PC-9 (cell line): ENCODE measurements at places on chromosomes 5 and 9. TPM values are rescaled to one million over a fixed set of nuclear protein-coding genes. Genes with fewer than 3 reads are reported as not detected.

Gene CARTPT
- not detected in 2 replicates for total RNA-seq

Gene PLGRKT
- total RNA-seq, result 13.5 and 22.0 TPM in 2 replicates

Gene NXNL2
- total RNA-seq, result 5.5 and 8.7 TPM in 2 replicates

Gene BAG1
- total RNA-seq, result 21.9 and 35.5 TPM in 2 replicates

Gene IL13
- total RNA-seq, result not detected in 2 replicates

Gene PCDHB12
- total RNA-seq, result not detected in 2 replicates

- DNase-seq, result peak; percentile 52
Measured at GRCh38 chr9:130997925-130998596, 10.9 kb upstream of the LAMC3 start.

DNA sequence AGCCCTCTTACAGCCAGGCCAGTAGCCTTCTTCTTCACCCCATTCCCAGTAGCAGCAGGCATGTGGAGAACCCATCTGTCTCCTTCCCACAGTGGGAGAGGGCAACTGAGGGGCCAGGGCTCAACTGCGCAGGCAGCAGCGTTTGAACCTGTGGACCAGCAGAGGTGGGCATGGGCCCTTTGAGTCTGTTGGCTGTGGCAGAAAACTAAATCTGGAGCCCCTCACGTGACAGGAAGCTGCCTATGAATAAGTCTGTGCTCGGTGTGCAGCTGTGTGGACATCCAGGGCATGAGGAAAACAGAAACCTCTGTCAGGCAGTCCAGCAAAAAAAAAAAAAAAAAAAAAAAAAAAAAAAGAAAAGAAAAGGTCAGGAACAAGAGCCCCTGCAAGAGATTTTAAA is 189.2 kb upstream of the NR3C1 start:
- DNase-seq, result no peak

- no peak for DNase-seq
Measured at GRCh38 chr5:98997000-98997399, 68.2 kb upstream of the CHD1 start.

DNA sequence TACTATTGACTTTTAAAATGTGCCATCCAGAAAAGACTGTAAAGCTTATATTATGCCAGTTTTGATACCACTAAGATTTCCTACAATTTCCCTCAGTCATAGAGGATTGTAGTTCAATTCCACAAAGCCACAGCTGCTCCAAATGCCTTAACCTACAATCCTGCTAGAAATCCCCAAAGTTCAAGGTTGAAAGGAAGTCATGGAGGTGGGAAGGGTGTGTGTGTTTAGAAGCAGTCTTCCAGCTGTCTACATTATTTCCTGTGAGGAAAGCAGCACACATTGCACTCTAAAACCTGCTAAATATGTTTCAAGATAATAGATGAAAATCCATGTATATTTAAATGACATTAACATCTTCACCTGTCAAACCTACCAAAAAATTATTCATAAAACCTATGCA is 11.8 kb downstream of the EPB41L4A start:
- DNase-seq, result no peak

GRCh38 chr9:76176171-76176570 is 218.1 kb downstream of the RFK start:
- DNase-seq, result no peak

DNA sequence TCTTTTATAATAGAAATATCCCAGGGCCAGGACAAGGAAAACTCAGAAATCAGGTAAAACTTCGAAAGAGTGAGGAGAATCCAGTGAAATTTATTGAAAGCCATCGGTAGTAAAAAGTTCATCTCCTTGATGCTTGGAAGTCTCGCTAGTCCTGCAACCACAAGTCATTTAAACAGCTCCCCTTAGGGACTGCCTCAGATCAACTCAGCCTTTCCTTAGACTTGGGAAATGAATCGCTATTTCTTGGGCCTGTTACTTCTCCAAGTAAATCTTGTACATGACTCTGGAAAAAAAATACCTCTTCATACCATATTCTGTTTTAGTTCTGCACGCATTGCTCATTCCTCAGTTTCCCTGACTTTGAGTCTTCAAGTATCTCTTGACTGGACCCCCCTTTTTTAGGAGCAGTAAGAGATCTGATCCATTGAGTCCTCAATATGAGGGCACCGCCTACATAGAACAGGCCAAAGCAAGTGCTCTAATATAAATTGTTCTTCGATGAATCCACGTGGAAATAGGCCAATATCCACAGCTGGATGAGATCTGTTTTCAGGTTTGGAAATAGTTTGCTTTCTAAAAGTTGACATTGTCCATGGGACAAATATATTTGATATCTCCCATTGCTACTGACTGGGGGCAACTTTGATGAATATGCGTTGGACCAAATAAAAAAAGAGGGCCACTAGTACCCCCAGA is 114.2 kb downstream of the PRDM6 start:
- DNase-seq, result no peak

DNA sequence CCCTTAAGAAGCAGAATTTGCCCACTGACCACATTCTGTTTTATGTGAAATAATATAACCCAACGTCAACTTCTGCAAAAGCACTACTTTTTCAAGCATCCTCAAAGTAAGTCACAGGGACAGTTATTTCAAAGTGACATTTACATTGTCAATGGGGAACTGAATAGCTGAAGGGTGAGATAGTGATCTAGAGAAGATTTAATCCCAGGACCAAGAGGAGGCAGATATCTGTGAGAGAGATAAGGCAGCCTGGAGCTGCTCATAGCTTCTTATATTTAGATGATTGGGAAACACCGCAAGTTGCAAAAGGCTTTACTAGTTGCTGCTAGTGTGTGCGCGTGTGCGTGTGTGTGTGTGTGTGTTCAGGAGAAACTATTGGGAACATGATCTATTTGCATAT is 210.4 kb upstream of the RFX3 start:
- no peak for DNase-seq

DNA sequence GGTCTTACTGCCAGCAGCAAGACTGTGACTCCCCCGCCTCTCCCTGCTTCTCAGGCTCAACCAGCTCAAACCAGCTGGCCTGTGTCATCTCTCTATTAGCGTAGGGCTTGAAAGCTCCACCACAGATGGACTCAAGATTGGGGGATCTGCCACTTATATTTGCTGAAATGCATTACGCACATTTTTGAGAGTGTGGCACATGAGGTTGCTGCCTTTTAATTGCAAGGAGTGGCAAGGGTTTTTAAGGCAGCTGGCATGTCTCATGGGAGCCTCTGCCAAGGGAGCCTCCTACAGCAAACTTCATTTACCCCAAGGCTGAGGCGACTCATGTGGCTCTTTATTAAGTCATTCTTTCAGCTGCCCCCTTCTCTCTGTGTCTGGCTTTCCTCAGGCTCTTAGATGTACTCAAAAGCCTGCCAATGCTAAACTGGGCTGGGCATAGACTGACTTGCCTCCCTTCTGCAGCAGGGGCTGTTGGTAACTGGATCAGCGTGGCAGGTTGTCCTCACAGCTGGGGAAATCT is 219.3 kb downstream of the SMARCA2 start:
- no peak for DNase-seq

GRCh38 chr5:31193591-31194467 is at the start of gene CDH6:
TSS of gene CDH6 (plus strand) at chr5:31193686. CDS start at chr5:31267474, 73,788 bp downstream.
- no peak for DNase-seq

- DNase-seq, result no peak
Measured at GRCh38 chr5:159508344-159508743, 178.1 kb upstream of the IL12B start.

DNA sequence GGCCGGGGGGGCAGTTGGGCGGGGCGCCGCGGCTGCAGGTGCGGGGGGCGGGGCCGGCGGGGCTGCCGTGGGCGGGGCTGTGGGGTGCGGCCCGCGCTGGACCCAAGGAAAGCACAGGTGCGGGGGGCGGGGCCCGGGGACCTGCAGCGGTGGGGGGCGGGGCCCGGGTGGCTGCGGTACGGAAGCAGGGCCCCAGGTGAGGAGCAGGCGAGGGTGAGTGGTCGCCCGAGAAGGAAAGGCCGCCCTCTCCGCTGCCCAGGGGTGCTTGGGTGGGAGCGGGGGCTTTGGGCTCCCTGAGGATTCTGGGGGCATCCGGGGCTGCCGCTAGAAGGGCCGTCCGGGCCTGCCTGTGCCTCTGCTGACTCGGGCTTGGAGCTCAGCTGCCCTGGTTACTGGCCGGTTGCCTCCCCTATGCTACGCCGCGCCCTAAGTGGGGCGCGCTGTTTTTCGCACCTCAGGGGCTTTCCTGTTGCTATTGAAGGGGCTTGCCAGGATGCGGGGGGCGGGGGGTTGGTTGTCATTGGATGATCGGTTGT is 767 bp downstream of the RALGPS1 start:
- DNase-seq, result peak; percentile 51

DNA sequence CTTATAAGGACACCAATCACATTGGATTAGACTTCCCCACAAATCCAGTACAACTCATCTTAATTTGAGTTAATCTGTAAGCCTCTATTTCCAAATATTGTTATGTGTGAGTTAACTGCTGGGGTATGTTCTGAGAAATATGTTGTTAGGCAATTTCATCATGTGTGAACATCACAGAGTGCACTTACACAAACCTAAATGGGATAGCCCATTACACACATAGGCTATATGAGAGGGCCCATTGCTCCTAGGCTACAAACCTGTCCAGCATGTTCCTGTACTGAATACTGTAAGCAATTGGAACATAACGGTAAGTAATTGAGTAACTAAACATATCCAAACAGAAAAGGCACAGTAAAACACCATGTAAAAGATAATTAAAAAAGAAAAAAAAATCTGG is 19.1 kb upstream of the ARSI start:
- peak; percentile 78 for DNase-seq

GRCh38 chr9:80560976-80561375 is 989.2 kb downstream of the TLE4 start:
- DNase-seq, result no peak

GRCh38 chr5:141135718-141136266 is 786 bp downstream of the PCDHB5 start:
- DNase-seq, result no peak

- DNase-seq, result no peak
Measured at GRCh38 chr5:142955628-142956027, 185.5 kb downstream of the ARHGAP26 start.

- DNase-seq, result no peak
Measured at GRCh38 chr5:144304688-144305087, 134.0 kb downstream of the KCTD16 start.

GRCh38 chr5:171092194-171092593 is 216.9 kb upstream of the TLX3 start:
- DNase-seq, result no peak

- no peak for DNase-seq
Measured at GRCh38 chr5:76690037-76690679, 25.8 kb upstream of the F2R start.

DNA sequence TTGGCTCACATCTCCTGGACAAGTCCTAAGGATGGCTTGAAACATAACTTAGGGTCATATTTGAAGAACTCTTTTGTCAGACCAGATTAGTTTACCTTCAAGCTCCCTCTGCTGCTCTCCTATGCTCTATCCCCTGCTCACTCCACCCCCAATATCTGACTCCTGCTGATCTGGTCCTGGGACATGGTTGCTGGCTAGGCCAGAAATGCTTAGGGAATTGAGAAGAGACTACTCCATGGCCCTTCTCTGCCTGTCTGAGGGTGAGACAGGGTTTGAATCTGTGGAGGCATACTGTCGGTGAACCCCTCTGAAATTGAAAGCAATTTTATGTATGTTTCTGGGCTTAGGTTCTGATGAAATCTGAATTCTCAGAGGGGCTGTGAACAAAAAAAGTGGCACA is 3.3 kb downstream of the OTULIN start:
- no peak for DNase-seq

GRCh38 chr9:92188969-92189781 is 74.0 kb upstream of the SPTLC1 start:
- DNase-seq, result no peak

GRCh38 chr5:113524927-113525326 is 11.4 kb downstream of the YTHDC2 start:
- DNase-seq, result no peak

DNA sequence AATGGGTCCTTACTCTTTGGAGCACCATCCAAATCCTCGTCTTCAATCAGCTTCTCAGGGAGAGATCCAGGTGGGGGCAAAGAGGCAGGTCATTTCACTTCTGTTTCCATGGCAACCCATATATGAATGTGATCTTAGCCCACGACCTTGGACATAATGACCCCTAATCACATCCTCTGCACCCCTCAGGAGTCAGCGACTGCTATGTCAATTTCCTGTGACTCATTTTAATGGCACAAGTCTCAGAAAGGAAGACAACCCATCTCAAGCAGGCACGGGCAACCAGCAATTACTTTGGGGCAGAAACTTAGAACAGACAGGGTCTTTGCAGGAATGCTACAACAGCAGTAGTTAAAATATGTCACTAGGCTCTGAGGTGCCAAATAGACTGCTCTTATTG is 591.2 kb downstream of the TLR4 start:
- no peak for DNase-seq

DNA sequence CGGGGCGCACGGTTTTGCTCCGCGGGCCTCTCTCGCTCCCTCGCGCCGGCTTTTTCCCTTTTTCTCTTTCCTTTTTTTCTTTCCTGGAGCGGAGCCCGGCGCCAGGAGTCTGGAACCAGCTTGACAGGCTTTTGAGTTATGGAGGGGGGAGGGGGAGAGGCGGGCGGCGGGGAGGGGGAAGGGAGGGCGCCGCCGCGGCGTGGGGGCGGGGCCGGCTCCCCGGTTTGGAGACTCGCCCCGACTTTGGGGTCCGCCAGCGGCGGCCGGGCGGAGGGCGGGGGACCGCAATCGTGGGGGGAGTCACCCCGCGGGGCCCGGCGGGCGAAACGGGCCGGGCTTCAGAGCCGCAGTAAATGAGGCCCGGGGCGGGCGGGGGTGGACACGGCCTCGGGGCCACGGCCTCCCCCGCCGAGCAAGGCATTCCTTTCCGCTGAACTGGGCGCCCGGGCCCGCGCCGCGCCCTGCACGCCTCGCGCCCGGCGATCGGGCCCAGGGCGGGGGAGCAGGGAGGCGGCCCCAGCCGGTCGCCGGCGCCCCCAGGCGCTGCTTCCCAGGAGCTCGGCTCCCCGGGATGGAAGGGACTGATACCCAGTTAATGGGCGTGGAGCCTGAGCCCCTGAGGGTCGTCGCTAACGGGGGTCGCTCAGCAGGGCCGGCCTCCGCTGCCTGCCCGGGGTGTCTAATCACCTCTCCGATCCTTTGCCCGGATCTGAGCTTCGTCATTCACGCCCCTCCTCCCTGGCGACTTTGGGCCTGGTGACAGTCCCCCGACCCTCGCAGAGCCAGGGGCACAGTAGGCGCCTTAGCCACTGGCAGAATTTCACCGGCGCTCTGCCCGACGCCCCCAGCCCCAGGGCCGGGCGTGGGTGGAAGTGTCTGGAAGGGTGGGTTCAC is 138.1 kb downstream of the C9orf50 start:
- peak; percentile 69 for DNase-seq
